ENCODE measurements at places on chromosomes 5 and 9.

- no peak for DNase-seq
These were observed 151.2 kb upstream of the WWC1 start for GRCh38 chr5:168140241-168140640.

- no peak for DNase-seq
These were observed 61.7 kb upstream of the ELAVL2 start for GRCh38 chr9:23887781-23888180.

- no peak for DNase-seq
These were observed 17.9 kb downstream of the STC2 start for GRCh38 chr5:173310218-173310769.

- DNase-seq, result no peak
These were observed 170.2 kb upstream of the HMHB1 start for GRCh38 chr5:143641549-143642355.

GRCh38 chr9:93115486-93116071 is 18.5 kb downstream of the NINJ1 start:
- DNase-seq, result no peak

- no peak for DNase-seq
These were observed 11.1 kb downstream of the PRRC2B start for GRCh38 chr9:131404987-131405386.

DNA sequence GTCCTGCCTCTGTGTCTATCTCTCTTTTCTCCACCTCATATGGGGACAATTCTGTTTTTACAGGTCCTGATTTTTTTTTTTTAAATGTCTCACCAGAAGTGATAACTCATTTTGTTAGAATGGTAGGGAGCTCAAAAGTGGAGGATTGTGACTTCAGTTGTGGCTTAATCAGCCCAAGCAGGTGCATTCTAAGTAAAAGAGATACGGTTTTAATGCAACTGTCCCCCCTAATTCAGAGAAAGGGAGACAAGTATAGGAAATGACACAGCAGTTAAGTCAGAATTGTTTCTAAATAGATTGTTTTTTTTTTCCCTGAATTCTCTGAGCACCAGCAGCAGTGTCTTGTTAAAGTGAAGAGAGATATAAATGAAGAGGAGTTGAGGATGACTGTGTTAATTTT is 24.5 kb downstream of the MAST4 start:
- no peak for DNase-seq

DNA sequence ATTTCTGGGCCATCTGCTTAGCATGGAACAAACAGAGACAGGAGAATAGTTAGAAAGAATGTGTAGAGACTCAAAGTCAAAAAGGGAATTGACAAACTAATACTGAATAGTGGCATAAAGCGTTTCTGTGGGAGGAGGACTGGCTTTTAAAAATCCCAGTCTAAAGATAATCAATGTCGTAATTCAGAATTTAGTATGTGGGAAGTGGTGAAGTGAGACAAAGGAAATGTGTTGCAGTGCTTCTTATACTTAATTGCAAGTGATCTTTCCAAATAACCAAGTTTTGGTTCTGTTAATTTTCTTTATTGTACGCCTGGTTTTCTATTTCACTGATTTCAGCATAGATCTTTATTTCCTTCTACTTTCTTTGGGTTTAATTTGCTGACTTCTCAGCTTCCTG is 133.2 kb downstream of the ENTREP1 start:
- DNase-seq, result no peak

DNA sequence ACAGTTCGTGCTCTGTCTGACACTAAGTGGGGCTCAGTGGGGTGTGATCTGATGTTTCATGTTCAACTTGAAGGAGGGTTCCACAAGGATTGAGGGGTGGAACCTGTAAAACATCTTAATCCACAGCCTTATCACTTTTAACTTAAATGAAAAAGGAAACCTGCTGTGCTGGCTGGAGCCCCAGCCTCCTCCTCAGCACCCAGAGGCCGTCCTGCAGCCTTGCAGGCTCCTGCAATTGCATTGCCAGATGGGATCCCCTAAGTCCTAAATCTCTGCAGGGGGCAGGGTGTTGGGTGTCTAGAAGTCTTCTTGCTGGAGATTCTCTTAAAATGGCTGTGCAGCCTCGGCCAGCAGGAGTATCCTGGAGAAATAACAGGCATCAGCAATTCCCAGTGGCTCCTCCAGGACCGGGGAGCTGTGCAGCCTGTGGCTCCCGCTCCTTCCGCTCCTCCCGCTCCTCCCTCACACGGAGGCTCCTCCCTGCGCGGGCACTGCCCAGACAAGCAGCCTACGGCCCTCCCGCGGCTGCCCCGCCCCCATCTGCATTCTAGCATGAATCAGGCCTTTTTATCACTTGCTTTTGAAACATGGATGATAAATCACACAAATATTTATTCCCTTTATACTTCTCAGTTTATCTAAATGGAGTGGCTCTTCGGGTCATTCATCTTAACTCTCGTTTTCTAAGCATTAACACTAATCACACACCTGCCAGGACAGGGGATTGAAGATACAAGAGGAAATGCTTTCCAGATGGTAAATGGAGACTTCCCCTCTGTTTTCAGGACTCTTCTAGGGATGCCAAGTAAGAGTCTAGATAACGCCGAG is 131.0 kb downstream of the ADAMTS16 start:
- DNase-seq, result peak; percentile 30

DNA sequence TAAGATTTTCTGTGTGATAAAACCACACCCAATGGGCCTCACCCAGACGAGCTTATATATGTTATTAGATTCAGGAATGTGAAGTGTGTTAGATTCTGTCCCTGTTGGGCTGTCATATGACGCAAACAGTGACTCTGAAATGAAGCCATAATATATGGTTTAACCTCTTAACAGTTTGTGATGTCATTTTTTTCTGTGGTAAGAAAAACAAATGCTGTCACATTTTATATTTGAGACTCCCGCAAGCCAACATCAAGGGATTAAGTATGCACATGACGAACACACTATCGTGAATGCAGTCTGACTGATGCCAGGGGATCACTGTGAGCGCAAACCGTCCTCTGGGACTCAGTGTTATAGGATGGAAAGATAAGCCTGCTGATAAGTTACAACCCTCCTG is 321.7 kb downstream of the SH3GL2 start:
- no peak for DNase-seq

GRCh38 chr9:127825319-127826051 is 22.8 kb downstream of the FPGS start:
- DNase-seq, result no peak

DNA sequence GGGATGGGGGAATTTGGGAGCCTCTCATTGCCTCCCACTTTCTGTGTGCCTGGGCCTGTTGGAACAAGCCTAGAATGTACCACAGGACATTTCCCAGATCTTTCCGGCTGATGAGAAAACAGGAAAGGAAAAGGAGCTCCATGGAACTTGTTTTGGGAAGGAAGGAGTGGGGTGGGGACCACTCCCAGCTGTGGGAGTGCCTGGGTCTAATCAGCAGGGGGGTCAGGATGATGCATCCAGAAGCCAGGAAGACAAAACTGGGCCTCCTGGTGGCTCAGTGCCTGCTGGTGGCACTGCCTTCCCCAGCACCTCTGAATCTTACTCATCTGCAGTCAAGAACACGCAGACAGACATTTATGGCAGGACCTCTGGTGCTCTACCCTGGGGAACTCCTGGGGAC is 2.8 kb downstream of the SMIM33 start:
- DNase-seq, result no peak

- peak; percentile 12 for DNase-seq
These were observed 295.5 kb downstream of the DTWD2 start for GRCh38 chr5:118692811-118693342.

DNA sequence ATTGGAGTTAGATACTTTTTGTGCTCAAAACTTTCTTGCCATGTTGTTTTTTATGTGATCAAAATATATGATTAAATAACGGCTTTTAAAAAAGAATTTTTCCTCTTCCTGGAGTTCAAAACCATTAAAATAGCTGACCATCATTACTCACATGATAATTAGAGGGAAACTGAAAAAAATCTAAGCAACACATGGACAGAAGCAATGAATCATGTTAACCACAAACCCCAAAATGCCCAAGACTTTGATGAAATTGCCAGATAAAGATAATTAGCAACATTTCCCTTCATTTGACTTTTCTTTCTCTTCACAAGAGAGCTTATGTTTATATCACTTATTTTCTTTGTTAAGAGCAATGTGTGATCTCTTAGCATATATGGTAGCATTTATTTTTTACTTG is 1294.2 kb downstream of the EFNA5 start:
- DNase-seq, result no peak

DNA sequence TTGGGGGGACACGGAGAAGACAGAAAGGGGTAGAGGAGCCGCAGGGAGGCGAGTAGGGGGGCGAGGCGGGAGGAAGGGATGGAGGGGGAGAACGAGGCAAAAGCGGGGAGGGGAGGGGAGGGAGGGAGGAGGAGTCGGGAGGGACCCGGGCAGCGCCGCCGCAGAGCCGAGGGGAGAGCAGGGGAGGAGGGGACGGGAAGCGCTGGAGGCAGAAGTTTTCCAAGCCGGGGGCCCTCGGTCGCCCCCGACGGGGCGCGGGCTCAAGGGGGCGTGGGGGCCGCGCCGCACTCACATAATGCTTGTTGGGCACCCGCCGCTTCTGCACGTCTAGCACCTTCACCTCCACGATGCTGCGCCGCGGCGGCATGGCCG is 353 bp downstream of the SH3PXD2B start:
- DNase-seq, result no peak

DNA sequence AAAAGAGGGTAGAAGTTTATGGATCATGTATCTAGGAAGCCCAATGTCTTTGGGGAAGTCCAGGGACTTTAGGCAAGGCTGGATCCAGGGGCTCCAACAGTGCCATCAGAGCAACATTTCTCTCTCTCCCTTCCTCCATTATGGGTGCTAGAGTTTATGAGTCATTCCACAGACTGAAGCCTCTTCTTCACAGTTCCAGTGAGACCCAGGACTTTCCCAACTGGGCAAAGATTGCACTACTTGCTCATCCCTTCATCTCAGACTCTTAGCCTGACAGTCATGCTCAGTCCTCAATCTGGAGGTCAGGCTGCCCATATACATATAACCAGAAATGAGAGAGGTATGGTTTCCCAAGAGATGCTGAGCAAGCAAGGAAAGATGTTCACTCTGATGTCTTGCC is 110.7 kb downstream of the FEM1C start:
- no peak for DNase-seq

DNA sequence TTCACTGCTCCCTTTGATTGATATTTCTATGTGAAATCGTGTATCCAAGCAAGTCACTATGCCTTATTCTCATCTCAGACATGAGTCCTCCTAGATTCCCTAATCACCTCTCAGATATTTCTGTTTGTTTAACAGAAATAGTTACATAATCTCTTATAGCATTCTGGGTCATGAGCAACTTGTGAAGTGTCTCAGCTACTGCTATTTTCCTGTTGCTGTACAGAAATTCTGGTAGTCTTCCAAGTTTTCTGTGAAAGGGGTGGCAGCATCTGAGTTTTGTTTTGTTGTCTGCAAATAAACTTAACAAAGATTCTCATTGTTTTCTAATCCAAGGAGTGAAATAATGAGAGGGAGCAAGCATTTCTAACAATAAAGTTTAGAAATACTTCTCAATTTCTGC is 256.9 kb upstream of the ST8SIA4 start:
- DNase-seq, result no peak

DNA sequence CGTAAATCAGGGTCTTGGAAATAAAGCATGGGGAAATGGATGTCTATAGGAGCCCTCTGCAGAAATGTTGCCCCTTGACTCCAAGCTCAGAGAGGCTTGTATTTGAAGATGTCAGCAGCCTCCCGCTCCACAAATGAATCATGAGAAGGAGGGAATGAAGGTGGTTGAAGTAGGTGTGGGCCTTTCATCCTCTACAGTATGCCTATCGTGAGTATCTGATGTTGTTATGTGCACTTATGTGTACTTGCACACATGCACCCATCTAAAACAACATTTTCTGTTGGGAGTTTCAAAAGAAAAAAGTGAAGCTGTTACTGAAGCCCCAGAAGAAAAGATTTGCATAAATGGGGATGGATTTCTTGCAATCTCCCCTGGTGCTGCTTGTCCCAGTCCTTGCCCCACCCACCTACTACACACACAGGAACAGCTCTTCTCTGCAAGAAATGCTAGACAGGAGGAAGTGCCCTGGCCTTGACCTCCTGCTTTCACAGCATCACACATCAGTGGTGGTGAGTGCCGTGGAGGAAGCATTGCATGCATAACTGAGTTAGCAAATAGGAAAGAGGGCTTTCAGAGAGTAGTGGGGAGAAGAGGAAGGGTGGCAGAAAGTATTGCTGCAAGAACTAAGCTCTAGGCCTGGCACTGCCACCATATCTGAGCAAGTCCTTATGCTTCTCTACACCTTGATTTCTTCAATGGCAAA is 156.1 kb downstream of the SNX18 start:
- DNase-seq, result no peak

- DNase-seq, result no peak
These were observed 134.0 kb downstream of the FOXD1 start for GRCh38 chr5:73314395-73315257.

DNA sequence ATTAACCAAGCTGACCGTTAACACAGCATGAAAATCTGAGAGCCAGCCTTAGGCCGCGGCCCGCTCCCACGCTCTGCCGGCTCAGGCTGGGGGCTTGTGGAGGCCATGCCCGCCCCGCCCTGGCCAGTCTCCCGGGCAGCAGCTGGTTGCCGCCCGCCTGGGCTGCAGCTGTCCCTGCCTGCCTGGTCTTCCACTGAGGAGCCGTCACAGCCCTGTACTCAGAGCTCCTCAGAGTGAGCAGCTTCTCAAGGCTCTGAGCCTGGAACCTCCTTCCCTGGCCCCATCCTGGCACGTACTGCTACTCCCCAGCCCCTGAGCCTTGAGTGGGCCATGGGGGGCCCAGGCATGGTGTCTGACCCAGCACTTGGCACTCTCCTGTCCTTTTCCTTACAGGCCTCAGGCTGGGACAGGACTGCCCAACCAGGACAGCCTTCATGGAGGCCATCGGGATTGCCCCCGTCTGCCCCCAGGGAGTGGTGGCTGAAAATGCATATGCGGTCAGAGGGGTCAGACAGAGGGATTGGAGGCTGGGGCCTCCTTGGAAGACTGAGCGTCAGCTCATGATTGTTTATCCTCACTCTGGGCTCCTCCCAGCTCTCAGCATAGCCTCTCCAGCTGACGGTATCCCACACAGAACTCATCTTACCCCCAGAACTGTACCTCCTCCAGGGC is 11.9 kb downstream of the FGFR4 start:
- DNase-seq, result no peak

DNA sequence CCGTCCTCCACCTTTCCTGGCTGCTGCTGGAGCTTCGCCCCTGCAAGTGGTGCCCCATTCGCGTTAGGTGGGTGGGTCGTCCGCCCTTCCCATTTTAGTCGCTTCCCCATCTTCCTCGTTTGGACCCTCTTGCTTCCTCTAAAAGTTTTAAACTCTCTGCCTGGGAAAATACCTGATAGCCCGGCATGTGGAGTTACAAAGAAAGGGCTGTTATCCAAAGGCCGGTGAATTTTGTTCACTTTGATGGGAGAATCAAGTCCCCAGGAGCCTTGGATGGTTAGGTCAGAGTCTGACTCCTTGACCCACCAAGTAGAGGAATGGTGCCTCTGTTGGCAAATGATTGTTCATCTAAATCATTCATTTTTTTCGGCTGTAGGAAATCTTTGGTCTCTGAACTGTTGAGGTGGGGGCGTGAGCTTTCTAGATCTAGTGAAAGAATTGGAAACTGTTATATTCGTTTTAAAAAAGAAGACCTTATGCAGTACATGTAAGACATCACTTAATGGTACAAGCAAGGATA is 29.5 kb upstream of the APC start:
- DNase-seq, result no peak
